Ascending aorta (tissue), 2 donors: ENCODE measurements at places on chromosomes 1 and 21. TPM values are rescaled to one million over a fixed set of nuclear protein-coding genes. Genes with fewer than 3 reads are reported as not detected.
A peak's percentile ranks its signal among the peaks of the same experiment; 100 is the strongest.

OR6N1 gene
- not detected for total RNA-seq

DNA sequence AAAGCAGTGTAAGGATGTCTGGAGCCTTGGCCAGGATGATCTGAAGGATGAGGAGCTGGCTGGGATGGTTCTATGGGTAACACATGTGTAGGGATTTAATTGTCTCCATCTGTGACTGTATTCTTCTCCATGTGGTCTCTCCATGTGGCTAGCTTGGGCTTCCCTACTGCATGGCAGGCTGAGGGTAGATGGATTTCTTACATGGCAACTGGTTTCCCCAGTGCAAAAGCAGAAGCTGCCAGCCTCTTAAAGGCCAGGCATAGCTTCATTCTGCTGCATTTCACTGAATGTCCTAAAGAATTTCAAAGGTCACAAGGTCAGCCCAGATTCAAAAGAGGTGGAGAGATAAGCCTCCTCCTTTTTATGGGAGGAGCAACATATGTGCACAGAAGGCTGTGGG lies 61.7 kb downstream of the XCL2 start:
- no peak for DNase-seq

SYT6 gene
- total RNA-seq = not detected

GRCh38 chr21:14977814-14978213 lies 87.0 kb downstream of the NRIP1 start:
- no peak for DNase-seq

DNA sequence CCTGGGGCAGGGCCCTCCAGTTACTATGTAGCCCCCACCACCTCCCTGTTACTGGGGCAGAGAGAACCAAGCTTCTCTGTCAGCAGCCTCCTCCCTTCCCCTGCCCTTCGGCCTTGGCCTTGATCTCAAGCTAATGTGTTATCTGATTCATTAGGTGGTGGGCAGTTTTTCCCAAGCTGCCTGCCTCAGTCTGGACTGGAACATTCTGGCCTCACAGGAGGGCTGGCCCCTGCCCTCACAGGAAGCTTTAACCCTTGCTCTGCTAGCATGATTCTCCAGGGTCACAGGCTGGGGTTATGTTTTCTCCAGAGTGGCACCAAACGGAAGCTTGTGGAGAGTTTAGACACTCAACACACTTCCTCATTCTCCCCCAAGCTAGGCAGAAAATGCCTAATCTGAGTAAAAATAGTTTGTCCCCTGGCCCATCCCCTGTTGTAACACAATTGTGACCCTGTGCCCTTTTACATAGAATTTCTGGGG lies 37.2 kb upstream of the SLC6A9 start:
- DNase-seq = no peak

NR5A2 gene
- 12.7 TPM for total RNA-seq

DNA sequence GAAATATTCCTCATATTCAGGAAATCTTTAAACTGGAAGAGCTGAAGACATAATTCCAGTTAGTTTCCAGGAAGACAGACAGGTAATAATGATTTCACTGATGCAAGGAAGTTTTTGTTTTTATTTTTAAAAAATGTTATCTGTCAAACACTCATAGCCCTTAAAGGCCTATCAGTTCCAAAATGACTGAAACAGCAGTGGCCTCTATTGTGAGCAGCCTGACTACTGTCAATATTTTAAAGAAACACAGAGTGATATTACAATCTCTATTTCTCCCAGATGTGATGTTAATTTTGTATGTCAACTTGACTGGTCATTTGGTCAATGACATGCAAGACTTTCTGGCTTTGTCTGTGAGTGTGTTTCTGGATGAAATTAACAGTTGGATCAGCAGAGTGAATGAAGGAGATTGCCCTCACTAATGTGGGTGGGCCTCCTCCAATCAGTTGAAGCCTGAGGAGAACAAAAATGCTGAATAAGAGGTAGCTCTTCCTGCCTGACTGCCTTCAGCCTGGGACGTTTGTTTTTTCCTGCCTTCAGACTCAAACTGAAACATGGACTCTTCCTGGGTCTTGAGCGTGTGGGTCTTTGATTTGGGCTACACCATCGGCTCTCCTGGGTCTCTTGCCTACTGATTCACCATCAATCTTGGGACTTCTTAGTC lies 31.3 kb upstream of the SLC30A10 start:
- no peak for DNase-seq

GRCh38 chr1:60895701-60896100 lies 186.7 kb upstream of the NFIA start:
- no peak for DNase-seq

DNA sequence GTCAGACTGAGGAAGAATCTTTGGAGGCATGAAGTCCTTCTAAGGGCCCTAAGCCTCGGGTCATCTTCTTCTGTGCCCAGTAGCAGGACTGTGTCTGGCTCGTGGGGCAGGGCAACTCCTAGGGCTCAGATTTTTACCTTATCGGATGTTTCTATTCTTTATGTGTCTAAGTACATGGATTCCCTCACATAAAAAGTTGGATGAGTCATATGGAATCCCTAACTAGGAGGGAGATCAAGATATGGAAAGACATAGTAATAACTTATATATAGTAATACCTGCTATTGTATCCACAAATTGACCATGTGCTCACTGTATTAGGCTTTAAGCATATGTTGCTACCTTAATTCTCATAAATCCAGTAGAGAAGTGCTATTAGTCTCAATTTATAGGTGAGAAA lies 364.5 kb upstream of the CAMK1G start:
- DNase-seq = no peak

GRCh38 chr1:226690460-226690982 lies 48.6 kb downstream of the ITPKB start:
- DNase-seq = no peak

ANKRD35 gene
- 19.9 TPM for total RNA-seq

DNA sequence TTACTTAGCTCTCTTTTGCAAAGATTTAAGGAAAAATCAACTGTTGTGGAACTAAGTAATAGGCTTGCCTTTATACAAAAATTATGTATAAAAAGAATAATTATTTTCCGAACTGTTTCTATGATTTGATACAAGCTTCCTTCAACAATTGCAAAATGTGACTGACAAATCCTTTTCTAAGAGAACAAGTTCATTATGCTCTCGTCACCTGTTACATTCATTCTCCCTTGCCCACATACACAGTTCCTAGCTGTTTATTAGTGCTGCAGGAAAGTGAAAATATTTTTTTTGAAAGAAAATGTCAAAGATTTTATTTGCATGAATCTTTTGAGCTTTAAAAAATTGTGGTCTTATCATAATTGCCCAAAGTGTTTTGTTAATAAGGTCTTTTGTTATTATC lies 466.2 kb downstream of the USP25 start:
- DNase-seq = no peak

SLC6A9 gene
- 4.7 TPM for total RNA-seq

CELSR2 gene
- 3.6 TPM for total RNA-seq

- no peak for DNase-seq
Measured at GRCh38 chr1:81758181-81758580, 42.6 kb upstream of the ADGRL2 start.

DNA sequence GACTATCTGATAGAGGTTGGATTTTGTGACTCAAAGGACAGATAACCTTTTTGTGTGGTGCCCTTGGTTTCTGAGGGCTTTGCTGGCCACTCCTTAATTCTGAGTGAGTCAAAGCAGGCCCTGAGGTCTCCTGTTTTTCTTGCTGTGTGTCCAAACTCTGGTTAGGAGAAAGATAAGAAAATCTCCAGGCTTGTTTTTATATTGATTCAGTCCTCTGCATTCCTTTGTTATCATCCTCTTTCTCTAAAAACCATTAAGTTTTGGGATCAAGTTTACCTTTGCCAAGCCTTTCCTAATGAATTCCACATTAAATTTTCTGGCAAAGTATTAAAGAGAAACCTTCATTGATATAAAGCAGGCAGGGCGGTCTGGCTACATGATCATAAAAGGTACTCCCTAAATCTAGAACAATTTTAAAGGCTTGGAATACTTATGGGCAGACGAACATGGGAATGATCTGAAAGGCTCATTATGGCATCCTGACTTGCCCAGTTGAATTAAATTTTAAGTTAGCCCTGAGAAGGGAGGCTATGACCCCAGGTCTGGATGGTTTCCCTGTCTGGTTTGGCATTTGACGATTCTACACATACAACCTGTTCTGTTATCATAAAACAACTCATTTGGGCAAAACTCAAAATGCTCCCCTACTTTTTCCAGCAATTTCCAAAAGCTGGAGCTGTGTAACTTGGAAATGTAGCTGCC lies 20.8 kb downstream of the ZBTB8B start:
- peak; percentile 35 for DNase-seq

LRRC39 gene
- not detected for total RNA-seq

GRCh38 chr21:27371115-27371974 lies 404.5 kb upstream of the ADAMTS5 start:
- no peak for DNase-seq

- DNase-seq = no peak
Measured at GRCh38 chr21:27466140-27466539, 499.3 kb upstream of the ADAMTS5 start.

CASQ2 gene
- total RNA-seq = 3.8 TPM

- DNase-seq = no peak
Measured at GRCh38 chr1:24594328-24594598, 38.4 kb downstream of the NCMAP start.

GRCh38 chr1:161367684-161368400 lies at the start of gene CFAP126:
CFAP126 (minus strand) TSS chr1:161367876; CDS start chr1:161367868, 8 bp downstream.
- DNase-seq = peak; percentile 64

GRCh38 chr1:91381844-91382243 lies 22.8 kb downstream of the HFM1 start:
- DNase-seq = no peak

GRCh38 chr1:161908264-161908663 lies 115.4 kb downstream of the OLFML2B start:
- DNase-seq = no peak

DMBX1 gene
- total RNA-seq = not detected

- DNase-seq = no peak
Measured at GRCh38 chr21:39796466-39796865, 51.5 kb downstream of the IGSF5 start.

GRCh38 chr1:6275826-6276782 lies 15.2 kb upstream of the GPR153 start:
- peak; percentile 79 for DNase-seq

DNA sequence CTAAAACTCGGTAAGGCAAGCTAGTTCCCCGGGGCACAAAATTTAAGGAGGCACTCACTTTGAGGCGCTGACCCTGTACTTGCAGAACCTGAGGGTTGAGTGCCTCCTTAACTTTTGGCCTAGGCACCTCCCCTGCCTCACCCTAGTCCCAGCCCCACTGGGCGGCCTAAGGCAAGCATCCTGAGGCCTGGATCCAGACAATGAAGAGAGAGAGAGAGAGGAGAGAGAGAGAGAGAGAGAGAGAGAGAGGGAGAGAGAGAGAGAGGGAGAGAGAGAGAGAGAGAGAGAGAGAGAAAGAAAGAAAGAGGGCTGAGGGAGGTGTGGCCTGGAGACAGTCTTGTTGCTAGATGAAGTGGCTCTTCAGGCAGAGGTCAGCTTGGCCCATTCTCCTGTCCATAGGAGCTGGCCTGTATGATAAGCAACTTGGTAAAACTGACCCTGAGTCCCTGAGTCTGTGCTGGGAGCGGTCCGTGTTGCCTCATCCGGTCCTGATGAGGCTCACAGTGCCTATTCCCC lies 7.4 kb upstream of the LRRN2 start:
- DNase-seq = no peak

GRCh38 chr1:109629372-109630030 lies 9.9 kb downstream of the AMPD2 start:
- DNase-seq = no peak

TRABD2B gene
- 7.9 TPM for total RNA-seq

VSIG8 gene
- not detected for total RNA-seq

GRCh38 chr1:201319631-201320030 lies 36.3 kb downstream of the PKP1 start:
- no peak for DNase-seq

DCST2 gene
- 0.64 TPM for total RNA-seq

DNA sequence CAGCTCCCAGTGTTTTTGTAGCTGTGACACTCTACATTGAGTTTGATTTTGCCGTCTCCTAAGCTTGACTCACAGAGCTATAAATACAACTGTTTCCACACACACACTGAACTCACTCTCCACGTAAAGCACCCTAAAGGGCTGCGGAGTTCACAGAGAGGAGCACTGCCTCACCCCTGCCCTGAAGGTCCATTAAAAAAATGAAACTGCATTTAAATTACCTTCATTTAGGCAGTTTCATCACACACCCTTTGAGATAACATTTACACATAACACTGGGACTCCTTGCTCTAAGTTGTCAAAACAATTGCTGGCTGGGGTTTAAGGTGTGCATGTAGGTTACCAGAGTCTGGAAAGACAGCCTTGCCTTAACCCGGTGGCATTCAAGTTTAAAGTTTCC lies 137.1 kb upstream of the MAGI3 start:
- no peak for DNase-seq

DNA sequence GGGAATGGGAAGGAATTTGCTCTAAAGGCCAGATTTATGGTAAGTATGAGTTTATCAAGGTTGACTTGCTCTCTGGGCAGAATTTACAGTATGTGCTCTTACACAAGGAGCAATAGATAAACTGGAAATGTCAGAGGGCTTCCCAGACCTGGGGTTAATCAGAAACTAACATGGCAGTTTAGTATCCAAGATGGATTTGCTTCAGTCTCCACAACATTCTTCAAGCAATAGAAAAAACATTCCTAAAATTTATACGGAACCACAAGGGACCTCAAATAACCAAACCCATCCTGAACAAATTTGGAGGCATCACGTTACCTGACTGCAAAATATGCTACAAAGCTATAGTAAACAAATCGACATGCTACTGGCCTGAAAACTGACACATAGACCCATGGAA lies 606.7 kb upstream of the CHRM3 start:
- DNase-seq = no peak

DNA sequence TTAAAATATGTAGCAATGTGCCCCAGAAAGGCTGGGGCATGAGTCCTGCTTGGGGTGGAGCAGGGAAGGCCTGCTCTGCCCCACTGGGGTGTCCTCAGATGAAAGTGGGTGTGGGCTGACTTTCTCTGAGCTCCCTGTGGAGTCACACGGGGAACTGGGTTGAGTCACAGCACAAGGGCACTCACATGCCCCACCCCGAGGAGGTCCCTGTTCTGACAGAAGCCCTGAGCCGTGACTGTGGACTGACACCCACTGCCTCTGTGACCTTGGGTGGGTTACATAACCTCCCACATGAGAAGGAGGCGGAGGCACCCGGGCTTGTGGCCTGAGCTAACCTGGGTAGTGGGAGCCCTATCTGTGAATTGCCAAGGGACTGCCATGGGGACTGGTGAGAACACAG lies 52.5 kb upstream of the TINAGL1 start:
- peak; percentile 47 for DNase-seq

SAMD11 gene
- total RNA-seq = 9.7 TPM

DNA sequence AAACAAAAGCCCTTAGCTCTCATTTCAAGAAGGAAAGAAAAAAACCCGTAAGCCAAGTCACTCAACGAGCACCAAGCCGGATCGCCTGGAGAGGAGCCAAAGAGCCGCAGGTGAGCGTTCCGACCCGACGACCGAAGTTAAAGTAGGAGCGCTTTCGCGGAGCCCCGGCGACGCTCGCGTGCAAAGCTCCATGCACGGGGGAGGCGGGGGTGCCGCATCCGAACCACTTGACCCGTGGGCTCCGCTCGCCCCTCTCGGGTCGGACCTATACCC lies 382 bp downstream of the GPBP1L1 start:
- DNase-seq = peak; percentile 76

IVL gene
- not detected for total RNA-seq

- DNase-seq = no peak
Measured at GRCh38 chr1:18874600-18874999, 15.1 kb upstream of the TAS1R2 start.
